NCI-H1417 (cell line): ENCODE measurements at places on chromosomes 7 and 10.
A peak's percentile ranks its signal among the peaks of the same experiment; 100 is the strongest.

DNA sequence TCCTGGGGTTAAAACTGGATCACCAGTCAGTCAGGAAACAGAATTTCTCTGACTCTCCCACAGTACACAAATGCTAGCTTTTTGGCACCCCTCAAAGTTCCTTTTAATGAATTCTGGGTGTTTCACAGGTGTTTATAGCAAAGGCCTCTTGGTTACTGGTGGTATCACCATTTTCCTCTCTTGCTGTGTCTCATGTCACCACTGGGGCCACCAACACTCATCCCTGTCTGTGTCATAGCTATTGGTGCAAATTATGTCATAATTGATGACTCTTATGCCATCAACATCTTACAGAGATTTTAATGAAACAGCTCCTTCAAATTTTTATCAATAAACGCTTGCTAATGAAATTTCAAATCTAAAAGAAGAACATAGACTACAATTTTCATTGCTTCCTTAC is 27.7 kb upstream of the OSBPL3 start:
- DNase-seq = no peak

- no peak for DNase-seq
These were observed 12.7 kb upstream of the VDAC2 start for GRCh38 chr10:75197906-75198305.

GRCh38 chr7:77217474-77218185 is 18.0 kb upstream of the FGL2 start:
- no peak for DNase-seq

GRCh38 chr7:24455813-24456525 is 117.3 kb upstream of the PALS2 start:
- DNase-seq = no peak

DNA sequence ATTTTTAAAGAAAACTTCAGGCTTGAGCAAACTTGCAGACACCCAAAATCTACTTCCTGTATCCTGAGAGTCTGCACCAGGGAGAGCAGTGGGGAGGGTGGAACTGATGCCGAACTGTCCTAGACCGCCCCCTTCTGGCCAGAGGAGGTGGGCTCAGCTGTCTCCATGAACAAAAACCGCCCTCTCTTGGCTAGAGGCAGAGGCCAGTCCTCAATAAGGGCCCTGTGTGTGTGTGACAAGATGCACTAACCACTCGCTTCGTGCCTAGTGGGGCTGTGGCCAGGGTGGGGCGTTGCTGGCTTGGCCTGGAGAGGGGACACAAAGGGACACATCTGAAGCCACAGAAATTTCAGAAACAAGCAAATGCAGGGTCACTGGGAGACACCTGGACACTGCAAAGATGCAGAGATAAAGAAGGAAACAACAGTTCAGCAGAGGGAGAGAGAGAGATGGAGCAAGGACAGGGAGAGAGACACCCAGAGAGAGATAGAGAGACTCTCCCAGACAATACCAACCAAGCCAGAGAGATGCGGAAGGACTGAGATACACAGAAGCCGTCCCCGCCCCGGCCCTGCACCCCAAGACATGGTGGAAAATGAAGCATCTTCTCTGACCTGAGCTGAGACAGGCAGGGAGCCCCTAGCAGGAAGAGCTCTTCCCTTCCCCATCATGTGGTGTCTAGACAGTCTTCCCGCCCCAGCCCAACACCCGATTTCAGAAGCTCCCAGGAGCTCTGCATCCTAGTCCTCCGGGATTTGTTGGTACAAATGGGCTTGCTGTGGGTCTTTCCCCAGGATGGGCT is 22.7 kb upstream of the FXYD4 start:
- peak; percentile 51 for DNase-seq

DNA sequence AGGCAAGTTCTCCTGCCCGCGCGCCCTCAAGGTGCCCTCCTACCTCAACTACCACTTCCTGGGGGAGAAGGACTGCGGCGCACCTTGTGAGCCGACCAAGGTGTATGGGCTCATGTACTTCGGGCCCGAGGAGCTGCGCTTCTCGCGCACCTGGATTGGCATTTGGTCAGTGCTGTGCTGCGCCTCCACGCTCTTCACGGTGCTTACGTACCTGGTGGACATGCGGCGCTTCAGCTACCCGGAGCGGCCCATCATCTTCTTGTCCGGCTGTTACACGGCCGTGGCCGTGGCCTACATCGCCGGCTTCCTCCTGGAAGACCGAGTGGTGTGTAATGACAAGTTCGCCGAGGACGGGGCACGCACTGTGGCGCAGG is 1.4 kb downstream of the FZD1 start:
- no peak for DNase-seq

GRCh38 chr7:54260941-54261371 is 281.2 kb upstream of the VSTM2A start:
- no peak for DNase-seq

DNA sequence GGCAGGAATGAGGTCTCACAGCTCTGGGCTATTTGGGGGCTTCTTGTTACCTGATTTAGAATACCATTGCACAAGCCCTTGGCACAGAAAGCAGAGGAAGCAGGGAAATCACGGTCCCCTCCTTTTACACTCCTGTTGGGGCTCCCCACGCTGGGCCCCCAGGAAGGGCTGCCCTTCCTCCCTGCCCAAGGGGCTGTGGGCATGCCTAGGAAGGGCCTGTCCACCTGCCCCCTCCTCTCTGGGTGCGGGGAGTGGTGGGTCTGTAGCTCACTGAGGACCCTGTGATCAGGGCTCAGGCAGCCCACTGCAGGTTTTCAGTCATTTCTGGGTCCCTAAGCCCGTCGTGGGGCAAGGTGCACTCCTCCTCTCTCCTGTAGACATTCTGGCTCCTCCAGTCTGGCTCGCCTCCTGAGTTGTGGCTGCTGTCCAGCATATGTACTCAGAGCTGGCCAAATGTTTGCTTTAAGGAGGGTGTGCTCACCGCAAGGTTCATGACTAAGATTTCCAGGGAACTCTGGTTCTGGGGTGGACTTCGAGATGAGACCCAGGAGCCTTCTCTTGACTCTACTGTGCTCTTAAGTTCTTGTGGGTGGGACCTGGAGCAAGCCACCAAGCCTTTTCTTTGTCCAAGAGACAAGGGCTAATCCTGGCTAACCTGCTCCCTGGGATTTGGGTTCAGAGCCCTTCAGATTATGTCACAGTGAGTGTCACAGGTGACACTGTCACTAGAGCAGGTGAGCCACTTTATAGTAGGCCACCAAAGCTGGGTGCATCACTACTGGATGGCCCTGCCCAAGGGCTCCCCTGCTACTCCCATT is 56.0 kb downstream of the TACR2 start:
- DNase-seq = no peak

DNA sequence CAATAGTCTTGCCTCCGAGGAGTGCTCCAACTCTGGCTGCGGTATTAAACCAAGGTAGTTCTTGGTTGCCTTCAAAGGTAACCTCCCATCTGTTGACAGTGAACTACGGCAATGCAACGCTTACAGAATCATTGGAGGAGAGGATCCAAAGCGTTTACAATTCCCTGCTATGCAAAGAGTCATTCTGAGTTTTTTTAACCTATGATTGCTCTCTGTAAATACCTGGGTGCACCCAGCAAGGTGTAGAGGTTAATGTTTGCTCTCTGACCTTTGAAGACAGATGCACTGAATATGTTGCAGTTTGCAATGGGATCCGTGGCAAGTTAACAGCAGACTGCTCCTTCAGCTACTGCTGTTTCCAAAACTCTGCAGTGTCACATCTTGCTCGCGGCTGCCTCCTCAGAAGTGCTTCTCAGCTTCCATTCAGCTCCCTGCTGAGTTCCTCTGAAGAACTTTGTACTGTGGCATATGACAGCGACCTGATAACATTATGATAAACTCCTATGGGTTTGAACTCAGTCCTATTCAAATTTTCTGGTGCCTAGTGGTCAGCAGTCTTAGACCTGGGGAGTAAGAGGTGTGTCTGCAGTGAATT is 29.0 kb downstream of the KIAA1217 start:
- DNase-seq = no peak

DNA sequence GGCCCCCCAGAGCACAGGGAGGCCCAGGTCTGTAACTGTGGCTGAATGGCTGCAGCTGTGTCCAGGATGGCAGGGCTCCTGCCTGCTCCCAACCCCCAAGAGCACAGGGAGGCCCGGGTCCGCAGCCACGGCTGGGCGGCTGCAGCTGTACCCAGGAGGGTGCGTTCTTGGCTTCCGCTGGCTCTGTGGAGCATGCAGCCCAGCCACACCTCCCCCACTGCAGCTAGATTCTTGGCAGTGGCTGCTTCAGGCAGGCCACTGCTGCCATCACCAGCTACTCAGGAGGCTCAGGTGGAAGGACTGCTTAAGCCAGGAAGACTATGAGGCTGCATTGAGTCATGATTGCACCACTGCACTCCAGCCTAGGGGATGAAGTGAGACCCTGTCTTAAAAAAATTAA is 27.9 kb downstream of the C7orf25 start:
- no peak for DNase-seq

DNA sequence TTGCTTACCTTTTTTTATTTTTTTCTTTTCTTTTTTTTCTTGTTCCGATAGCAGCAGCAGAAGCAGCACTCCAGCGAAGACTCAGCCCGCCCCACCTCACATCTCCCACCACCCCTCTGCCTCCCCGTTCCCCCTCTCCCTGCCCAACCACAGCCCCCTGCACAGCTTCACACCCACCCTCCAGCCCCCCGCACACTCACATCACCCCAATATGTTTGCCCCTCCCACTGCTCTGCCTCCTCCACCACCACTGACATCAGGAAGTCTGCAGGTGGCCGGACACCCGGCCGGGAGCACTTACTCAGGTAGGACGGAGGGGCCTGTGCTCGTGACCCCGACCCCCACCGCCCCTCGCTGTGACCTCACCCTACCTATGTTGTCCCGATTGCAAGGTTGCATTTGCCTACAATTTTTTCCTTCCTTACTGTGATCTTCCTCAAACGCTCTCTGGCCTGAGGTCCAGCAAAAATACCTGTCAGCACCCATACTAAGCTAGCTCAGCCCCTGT is 367.2 kb upstream of the GALNT17 start:
- no peak for DNase-seq

- DNase-seq = no peak
These were observed 13.1 kb downstream of the ZDHHC16 start for GRCh38 chr10:97459111-97459510.

- no peak for DNase-seq
These were observed 905 bp downstream of the ASB13 start for GRCh38 chr10:5665373-5666007.

DNA sequence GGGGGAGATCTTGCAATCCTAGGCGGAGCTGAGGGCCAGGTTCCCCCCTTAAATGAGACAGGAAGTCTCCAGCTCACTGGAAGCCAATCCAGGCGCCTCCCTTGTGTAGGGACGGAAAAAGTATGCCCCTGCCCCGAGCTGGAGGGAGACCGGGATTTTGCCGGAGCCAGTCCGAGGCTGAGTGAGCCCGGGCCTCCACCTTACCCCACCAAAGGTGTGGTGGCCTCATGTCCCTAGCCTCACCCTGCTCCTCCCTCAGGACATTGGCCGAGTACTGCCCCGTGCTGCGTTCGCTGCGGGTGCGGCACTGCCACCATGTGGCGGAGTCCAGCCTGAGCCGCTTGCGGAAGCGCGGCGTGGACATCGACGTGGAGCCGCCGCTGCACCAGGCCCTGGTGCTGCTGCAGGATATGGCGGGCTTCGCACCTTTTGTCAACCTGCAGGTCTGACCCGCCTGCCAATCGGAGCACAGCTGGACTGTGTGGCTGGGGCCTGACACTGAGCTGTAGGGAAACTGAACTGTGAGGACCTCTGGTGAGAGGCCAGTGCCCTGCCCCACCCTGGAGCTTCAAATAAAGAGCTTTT is 2.0 kb downstream of the FBXL15 start:
- peak; percentile 39 for DNase-seq

DNA sequence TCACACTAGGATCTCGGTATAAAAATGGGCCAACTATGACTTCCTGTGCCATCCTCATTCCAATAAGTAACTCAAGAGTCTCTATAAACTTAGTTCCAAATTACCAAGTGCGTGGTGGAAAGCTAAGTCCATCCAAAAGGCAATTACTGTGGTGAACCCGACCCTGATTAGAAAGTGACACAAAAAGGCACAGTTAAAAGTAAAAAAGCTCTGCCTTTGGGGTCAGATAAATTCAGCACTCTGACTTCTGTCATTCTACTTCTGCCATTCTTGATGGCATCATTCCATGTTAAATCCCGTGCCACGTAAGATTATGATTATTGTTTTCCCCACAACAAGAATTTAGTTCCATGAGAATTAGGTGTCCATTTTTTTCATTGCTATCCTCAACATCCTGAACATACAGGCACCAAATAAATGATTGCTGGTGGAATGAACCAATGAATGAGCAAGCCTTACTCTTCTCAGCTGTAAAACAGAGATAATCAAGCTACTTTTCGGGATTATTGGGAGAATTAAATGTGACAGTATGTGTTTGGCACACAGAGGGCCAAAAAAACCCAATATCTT is 877 bp downstream of the NCOA4 start:
- DNase-seq = no peak

DNA sequence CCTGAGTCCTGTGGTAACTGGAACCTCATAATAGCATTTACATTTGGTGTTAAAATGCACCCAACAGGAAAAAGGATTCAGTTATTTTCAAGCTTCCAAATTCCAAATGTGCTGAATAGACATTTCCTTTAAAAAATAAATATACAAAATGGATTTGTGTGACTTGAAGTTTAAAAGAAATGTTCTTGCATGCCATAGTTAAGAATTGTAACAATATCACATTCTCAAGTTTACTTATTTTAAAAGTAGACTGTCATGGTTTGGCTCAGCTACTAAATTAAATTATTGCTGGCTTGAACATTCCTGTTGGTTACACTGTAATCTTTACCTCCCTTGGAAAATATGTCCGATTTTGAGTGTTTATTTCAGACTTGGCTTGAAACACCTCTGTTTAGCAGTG is 31.5 kb downstream of the BICC1 start:
- DNase-seq = no peak

GRCh38 chr7:156001496-156002260 is 189.4 kb upstream of the SHH start:
- DNase-seq = no peak

- no peak for DNase-seq
These were observed 256.1 kb downstream of the ZMYND11 start for GRCh38 chr10:391305-391704.

DNA sequence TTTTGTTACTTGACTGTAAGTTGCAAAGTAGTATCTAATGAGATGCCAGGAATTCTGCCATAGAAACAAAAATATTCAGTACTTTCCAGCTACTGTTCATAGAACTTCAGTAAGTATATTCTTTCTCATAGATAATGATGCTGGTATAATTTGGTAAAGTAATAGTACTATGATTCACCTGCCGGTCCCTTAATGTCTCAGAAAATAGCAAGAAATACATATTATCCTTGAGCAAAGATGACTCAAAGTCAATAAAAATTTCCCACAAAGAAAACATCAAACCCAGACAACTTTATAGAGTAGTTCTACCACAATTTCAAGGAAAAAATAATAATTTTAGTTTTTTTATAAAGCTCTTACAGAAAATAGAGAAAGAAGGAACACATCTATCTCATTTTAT is 105.4 kb downstream of the EPDR1 start:
- no peak for DNase-seq

- DNase-seq = no peak
These were observed 108.8 kb upstream of the LRGUK start for GRCh38 chr7:134018306-134018705.
